DMS53 (cell line): ENCODE measurements at places on chromosomes 6 and 20.

DNA sequence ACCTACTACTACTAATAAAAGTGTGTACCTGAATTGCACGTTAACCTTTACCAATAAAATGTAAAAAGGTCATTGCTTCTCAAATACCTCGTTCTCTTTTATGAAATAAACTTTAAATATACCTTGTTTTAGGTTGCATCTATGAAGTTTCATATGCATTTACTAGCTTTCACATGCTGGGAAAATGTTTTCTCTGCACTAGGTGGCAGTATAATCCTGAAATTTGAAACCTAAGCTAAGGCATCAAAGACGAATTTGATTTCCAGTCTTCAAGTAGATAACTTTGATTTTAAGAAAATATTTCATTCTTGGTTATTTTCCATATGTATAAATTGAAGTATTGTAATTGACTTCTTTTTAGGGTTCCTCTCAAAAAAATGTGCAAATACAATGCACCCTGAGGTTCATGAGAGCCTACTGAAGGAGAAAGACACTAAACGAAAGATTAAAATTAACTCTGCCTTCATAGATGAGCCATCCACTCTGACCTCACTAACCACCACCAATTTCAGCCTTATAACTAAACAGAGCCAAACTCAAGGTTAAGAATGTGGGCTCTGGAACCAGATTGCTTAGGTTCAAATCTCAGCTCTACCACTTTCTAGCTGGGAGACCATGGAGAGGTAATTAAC, 7.3 kb upstream of the COL9A1 start:
- DNase-seq = peak; percentile 74

DNA sequence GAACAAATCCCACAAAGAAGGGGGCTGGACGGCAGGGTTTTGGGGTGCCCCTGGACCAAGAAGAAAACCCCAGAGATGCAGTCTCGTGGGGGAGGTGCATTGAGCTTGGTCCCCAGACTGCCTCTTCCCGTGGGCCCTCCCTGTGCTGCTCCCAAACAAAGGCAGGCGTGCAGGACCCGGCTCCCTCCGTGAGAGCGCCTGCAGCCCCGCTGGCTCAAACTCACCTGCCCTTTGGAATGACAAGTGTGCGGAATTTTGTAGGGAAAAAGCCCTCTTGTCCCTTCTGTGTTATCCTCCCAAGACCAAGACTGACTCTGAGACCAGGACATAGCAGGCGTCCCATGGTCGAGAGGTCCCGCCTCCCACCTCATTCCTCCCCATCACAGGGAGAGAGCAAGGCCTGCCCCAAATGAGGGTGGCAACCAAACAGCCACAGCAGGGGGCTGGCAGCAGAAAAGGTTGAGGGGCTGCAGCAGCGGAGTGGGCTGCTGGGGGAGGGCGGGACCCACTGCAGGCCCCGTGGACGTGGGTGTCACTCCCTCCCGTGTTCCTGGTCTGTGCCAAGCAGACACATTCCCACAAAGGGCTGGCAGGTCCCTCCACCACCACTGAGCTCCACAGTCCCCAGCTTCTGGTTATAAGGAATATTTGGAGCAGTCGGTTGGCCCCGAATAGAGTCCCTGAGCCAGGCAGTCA, 5.6 kb upstream of the FRMD1 start:
- DNase-seq = no peak

DNA sequence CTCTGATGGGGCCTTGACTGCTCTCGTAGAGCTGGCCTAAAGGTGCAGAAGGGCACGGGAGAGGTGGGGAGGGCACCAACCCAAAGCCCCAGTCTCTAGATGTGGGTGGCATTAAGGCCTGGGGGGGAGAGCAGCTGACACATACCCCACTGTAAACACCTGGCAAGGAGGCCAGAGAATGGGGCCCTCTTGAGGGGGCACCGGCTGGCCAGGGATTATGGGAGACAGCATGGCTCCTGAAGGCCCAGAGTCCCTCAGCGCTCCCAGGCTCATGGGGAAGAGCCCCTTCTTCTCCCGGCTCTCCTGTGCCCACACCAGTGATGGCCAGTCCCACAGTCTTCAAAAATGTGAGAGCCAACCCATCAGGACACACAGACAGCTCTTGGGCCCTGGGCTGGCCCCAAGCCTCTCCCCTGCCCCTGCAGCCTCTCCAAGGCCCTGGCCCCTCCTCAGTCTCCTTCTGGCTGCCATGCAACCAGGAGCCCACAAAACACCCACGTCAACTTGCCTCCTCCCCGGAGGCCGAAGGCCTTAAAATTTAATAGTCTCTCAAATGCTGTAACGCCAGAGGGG, 58.2 kb upstream of the FOXP4 start:
- no peak for DNase-seq

GRCh38 chr20:22475662-22476061, 108.7 kb downstream of the FOXA2 start:
- no peak for DNase-seq

DNA sequence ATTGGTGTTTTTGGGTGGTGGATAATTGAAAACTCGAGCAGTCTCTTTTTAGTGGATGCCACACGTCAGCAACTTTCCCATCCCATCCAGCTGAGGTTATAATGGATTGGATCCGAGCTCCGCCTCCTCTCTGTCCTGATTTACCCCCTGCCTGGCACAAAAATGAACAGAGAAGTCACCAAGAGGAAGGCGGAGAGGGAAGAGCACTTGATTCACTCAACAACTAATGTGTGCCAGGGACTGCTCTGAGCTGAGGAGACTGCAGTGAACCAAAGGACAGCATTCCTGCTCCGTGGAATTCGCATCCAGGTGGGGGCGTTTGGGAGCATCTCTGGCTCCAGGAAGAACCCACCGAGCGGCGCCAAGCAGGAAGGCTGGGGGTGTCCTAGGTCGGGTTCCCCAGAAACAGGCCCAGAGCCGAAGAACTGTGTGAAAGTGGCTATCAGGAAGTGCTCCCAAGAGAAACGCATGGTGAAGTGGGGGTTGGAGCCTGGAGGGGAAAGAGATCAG, 95.8 kb upstream of the NAA20 start:
- no peak for DNase-seq

DNA sequence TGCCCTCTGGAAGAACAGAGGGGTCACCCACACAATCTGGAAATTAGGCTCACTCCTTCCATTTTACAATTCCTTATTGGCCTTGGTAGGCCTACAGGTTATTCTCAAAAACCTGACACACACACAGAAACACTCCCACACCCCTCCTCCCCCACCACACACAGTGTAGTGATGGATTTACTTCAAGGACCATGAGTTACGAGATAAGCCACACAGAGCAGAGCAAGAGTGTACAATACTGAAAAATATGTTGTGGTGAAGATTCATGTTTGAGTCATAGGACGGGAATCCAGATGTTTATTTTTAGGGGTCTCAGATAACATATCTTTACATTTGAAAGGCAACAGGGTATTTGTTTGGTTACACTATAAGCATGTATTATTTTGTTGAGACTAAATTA, 291.9 kb downstream of the PLCB1 start:
- DNase-seq = no peak

GRCh38 chr20:25437153-25437581, 29.7 kb downstream of the GINS1 start:
- DNase-seq = no peak

DNA sequence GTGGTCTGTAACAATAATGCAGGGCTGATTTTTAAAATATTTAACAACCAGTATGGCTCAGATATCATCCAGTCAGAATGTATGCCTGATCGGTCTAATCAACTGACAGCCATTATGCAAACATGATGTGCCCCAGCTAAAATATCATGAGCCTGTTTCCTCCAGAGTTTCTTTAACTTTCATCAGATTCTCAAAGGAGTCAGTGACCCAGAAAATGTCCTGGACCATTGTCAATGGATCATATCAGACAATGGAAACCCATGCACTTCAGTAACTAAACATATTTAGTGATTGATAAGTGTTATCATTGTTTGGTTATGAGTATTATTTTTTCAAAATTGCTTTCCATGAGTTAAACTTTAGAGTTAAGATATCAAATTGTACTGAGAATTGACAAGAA, 173.5 kb downstream of the LMBRD1 start:
- no peak for DNase-seq
